NCI-H526 (cell line): ENCODE measurements at places on chromosomes 12 and 14.

- no peak for DNase-seq
Observed at GRCh38 chr12:20374795-20375194, 6.5 kb downstream of the PDE3A start.

DNA sequence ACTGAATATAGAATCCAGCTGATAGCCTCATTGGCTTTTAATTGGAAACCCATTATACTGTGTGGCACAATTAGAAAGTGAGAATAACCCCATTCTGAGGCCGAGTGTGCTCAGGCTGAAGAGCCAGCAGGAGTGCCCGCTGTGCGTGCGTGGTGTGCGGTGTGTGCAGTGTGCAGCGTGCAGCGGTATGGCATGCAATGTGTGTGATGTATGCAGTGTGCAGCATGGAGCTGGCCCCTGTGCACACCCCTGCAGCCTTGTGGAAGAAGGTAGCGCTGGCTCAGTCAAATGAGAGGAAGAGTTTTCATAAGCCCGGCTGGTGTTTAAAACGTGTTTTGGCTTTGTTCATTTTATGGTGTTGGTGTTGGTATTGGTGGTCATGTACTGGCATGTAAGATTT, 22.9 kb downstream of the CKB start:
- DNase-seq = no peak

DNA sequence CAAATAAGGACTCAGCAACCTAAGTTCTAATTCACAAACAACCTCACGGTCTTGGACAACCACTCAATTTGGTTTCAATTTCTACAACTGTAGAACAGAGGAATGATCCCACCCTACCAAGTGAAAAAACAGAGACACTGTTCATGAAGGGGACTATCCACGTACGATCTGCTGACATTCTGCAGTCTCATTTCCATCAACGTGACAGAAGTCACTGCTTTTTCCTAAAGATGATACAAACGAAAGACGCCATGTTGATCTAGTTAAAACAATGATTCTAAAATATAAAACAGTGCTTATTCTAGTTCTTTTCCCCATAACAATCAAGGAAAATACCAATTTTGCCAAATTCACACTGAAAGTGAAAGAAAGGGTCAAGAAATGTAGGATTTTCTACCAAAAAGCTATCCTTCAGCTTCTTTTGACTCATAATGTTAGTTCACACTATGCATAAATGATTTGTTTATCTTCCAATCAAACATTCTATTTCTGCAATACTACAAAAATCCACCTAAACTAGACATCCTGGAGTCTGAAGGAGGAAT, 38.1 kb downstream of the CORO1C start:
- DNase-seq = no peak

- DNase-seq = no peak
Observed at GRCh38 chr14:104576232-104576969, 3.2 kb upstream of the C14orf180 start.

DNA sequence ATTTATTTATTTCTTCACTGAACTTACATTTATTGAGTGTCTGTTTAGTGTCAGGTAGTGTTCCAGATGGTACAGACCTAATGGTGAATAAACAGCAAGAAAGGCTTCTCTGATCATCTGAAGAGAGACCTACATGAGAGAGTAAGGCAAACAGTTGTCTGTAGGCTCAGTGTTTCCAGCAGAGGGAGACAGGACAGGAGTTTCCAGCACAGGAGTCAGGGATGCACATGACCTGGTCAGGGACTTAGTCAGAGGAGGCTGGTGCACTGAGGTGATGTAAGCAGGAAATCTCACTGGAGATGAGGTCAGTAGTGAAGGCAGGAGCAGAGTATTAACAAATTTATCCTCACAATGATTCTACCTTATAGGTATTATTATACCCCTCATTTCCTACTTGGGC, 233.2 kb downstream of the MDGA2 start:
- DNase-seq = no peak

- no peak for DNase-seq
Observed at GRCh38 chr12:131499160-131499863, 211.6 kb upstream of the SFSWAP start.

DNA sequence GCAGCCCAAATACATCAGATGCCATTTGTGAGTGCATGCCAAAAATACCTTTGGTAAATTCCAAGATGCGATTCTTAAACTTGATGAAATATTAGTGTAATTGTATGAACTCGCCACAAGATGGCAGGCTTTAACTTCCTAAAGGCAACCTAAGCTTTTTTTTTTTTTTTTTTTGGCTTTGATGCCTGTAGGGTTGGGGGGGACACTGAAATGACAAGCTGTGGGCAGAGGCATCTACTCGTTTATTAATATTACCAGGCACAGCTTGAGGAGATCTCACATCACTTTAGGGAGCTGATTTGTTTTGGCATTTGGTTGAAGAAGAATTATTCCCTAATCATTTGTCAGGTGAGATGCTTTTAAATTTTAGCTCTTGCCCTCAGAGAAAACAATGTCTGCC, 126.7 kb upstream of the CCDC196 start:
- DNase-seq = peak; percentile 60

GRCh38 chr14:53938136-53938837, 18.3 kb downstream of the BMP4 start:
- peak; percentile 29 for DNase-seq

- DNase-seq = no peak
Observed at GRCh38 chr12:66048218-66048834, 82.2 kb downstream of the LLPH start.

GRCh38 chr14:36452860-36453259, 67.2 kb downstream of the NKX2-1 start:
- no peak for DNase-seq

DNA sequence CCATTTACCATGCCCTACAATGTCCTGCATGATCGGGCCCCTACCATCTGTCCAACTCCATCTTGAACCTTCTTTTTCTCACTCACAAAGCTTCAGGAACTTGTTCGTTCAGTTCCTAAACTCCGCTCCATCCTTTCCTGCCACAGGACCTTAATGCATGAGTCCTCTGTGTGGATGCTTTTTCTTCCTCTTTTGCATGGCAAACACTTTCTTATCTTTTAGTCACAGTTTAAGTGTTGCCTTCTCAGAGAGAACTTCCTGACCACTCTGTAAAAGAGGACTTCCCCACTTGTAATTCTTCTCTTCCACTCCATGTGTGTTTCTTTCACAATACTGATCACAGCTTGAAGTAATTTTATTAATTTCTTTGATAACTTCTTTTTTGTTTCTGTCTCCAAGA, 54.4 kb upstream of the ETV6 start:
- DNase-seq = no peak

GRCh38 chr12:97300891-97301290, 161.7 kb upstream of the RMST start:
- DNase-seq = no peak

DNA sequence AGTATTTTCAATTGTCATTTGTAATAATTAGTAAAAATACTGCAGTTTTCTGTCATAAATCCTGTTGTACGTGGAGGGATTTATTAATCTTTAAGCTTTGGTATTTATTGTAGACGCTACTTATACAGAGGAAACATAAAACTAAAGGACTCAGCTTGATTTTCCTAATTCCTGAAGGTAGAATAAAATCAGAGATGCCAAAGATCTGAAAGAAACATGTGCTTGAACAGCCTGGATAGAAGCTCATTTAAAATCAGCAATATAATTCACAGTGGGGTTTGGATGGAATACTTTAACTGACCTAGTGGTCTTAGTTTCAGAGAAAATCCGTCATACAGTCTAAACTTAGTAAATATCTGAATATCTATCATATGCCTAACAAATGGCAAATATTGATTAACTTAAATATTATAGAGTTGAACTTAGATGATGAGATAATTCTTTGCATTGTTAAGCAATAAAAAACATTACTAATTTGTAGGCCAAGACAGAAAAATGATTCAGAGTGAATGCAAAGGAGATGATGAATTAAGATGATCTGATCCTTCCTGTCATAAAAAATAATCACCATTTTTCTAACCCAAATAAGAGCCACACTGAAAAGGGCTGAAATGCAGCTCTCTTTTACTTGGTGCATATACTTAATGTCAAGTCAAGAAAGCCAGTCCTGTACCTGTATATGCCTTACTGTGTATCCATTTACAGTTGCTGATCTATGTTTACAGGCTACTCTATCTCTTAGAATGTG, 397.1 kb upstream of the DCN start:
- DNase-seq = no peak

- no peak for DNase-seq
Observed at GRCh38 chr12:40829738-40830144, 137.5 kb downstream of the CNTN1 start.
